ENCODE measurements at places on chromosomes 12 and 14.

DNA sequence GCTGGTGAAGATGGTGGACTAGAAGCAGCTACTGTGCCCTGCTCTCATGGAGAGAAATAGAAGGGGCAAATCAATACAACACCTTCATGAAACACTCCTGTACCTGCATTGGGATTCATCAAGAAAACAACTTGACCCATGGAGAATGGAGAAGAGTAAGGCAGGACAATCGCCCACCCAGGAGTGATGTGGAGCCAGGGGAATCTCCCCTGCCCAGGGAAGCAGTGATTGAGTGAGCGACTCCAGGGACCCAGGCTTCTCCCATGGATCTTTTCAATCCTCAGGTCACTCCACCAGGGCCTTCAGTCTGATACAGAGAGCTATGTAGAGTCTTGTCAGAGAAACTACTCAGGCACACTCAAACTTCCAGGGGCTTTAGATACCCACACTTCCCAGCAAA lies 161.9 kb upstream of the DYRK2 start:
- DNase-seq: no peak

GRCh38 chr12:71636704-71637115 lies 26.9 kb downstream of the ZFC3H1 start:
- DNase-seq: no peak

- no peak for DNase-seq
These were observed 130.8 kb upstream of the PTPRQ start for GRCh38 chr12:80313209-80313608.

GRCh38 chr14:28599605-28600004 lies 167.0 kb upstream of the FOXG1 start:
- DNase-seq: no peak

- DNase-seq: no peak
These were observed 183.2 kb downstream of the C12orf50 start for GRCh38 chr12:87846045-87846444.

- DNase-seq: no peak
These were observed 12.4 kb downstream of the CALM1 start for GRCh38 chr14:90409209-90409730.

- no peak for DNase-seq
These were observed 105.1 kb downstream of the RMST start for GRCh38 chr12:97567619-97568110.

DNA sequence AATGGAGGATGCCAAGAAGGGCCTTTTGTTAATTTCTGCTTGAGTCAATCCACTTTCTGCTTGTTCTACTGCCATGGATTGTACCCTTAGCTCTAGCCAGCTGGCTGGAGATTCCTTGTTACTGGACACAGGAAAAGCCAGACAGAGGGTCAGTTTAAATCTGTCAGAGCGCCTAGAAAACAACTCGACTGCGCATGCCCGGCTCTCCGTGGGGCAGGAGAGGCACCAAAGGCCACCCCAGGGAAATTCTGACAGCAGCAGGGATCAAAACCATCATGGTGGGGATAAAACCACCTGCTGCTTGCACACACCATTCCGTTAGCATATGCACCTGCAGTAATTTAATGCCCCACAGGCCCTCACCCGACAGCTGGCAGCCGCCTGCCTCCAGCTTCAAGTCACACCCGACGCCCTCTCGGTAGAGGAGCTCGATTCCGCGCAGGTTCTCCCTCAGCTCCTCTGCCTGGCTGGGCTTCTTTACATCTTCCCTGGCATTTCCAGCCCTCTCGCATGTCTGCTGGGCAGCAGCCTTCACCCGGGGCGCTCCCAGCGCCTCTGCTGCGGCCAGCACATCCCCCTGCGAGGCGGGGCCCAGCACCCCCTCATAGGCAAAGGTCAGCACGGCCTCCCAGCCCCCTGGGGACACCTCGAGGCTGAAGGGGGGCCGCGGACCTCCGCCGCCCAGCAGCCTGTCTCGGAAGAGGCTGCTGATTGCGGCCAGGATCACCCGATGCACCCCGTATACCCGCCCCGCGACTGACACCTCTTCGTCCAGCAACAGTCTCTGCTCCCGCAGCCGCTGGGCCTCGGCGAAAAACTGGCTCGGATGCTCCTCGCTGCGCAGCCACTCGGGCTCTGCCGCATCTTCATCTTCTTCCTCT lies 1.0 kb downstream of the KLHL33 start:
- no peak for DNase-seq

DNA sequence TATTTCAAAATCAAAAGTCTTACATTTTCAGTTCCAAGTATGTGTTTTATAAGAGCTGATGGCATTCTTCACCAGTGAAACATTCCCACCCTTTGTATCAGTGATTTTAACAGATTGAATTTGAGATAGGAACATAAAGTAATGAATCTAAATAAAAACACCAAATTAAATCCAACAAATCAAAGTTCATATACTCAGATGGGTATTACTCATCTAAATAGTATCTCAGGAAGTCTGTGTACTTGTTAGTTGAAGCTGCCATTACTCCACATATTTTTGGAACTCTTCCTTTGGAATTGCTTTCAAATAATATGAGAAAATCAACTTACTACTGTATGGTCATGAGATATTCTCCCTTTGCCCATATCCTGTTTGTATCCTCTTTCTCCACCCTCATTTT lies 89.1 kb downstream of the MIA2 start:
- DNase-seq: no peak

- DNase-seq: no peak
These were observed 3.7 kb upstream of the KRT2 start for GRCh38 chr12:52655720-52656124.

DNA sequence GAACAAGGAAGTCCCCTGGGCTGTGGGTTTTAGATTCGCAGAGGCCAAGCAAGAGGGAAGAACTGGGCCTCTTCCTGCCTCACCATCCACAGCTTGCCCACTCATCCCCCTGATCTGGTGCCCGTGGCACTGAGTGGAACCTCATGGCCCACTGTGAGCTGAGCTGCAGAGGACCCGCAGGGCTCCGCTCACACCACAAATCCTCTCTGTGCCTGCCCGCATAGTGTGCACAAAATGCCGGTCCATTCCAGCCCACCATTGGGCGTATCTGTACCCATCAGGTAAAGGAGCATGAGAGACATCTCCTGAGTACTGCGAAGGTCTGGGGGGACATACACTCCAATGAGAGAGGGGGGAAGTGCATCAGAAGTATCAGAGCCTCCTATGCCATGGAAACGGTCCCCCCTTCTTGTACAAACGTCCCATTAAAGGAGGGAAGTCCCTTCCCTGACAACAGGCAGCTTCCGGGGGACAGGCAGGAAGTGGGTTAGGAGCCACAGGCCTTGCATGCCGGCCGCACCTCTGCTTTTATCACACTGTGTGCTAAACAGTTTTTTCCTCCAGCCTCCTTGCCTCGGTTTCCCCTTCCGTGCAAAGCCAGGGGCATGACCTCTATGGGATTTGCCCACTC lies 309.4 kb upstream of the DIO3 start:
- DNase-seq: no peak

- no peak for DNase-seq
These were observed 110.0 kb upstream of the C14orf180 start for GRCh38 chr14:104469591-104469990.

DNA sequence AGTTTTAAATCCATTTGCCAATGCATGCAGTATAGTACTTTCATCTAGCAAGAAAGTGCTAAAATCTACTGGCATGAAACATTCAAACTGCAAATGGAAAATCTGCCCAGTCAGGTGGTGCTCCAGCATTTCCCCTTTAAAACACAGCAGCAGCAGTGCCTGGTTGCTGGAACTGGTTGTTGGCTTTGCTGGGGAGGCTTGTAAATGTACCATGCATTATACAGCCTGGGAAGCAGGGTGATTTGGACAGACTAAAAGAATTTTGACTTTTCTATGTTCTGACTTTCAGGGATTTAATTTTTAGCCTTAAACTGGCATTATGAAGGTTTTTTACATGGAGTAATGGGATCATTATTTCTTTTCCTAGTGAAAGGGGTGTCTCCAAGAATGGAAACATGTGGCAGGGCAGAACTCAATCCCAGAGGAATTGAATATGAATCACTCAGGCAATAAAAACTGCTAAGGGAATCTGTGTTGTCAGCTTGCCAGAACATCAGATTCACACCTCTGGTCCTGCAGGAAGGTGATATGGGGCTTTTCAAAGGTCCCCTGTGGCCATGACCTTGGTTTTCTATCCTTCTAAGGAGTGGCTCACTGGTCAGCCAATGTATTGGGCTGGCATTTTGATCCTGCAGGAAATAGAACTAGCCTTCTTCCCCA lies 9.0 kb upstream of the PAX9 start:
- no peak for DNase-seq

GRCh38 chr14:73667854-73668253 lies 23.1 kb downstream of the DNAL1 start:
- no peak for DNase-seq

GRCh38 chr14:103825101-103825500 lies 22.3 kb downstream of the PPP1R13B start:
- DNase-seq: no peak

- no peak for DNase-seq
These were observed 338.2 kb downstream of the TRHDE start for GRCh38 chr12:72610342-72610741.

Measured in stimulated activated CD8-positive, alpha-beta memory T cell treated with anti-CD3 and anti-CD28 coated beads, Interleukin-4, amount 100 ng/mL, for 1 hour (primary cell).